ENCODE measurements at places on chromosomes 4 and X.
A peak's percentile ranks its signal among the peaks of the same experiment; 100 is the strongest.

DNA sequence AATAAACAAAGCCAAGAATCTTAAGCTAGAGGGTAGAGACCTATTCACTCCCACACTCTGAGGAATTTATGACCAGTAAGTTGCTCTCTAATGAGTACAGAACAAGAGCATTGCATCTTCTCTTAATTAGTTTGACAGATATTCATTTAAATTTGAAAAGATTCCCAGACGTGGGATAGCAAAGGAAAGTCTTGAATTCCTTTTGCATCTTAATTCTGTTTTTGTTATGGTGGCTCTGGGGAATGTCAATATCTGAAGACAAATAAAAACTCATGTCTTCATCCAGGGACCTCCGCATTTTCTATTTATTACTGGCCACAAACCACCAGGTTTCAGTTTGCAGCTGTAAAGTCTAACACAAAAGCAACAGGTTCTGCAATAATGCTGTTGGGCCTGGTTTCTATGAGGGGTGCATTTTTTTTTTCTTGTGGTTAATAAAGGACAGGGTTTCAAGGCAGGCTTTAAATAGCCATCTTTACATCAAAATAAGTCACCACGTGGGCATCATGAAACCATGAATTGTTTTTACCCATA, 172.3 kb downstream of the SHROOM3 start:
- DNase-seq: no peak

GRCh38 chr4:45897946-45898585, 225.8 kb downstream of the GABRG1 start:
- DNase-seq: no peak

- DNase-seq: no peak
Observed at GRCh38 chr4:129233691-129234090, 137.7 kb downstream of the C4orf33 start.

GRCh38 chr4:152784490-152785350, 5.0 kb downstream of the ARFIP1 start:
- no peak for DNase-seq

- DNase-seq: no peak
Observed at GRCh38 chr4:16684097-16684496, 214.3 kb downstream of the LDB2 start.

GRCh38 chr4:10753336-10753735, 68.8 kb upstream of the CLNK start:
- DNase-seq: no peak

- DNase-seq: no peak
Observed at GRCh38 chr4:1478766-1479355, 72.6 kb upstream of the NKX1-1 start.

GRCh38 chr4:121070696-121071639, 1.4 kb downstream of the NDNF start:
- DNase-seq: peak; percentile 52

- DNase-seq: no peak
Observed at GRCh38 chr4:10082459-10083272, 33.9 kb downstream of the WDR1 start.

DNA sequence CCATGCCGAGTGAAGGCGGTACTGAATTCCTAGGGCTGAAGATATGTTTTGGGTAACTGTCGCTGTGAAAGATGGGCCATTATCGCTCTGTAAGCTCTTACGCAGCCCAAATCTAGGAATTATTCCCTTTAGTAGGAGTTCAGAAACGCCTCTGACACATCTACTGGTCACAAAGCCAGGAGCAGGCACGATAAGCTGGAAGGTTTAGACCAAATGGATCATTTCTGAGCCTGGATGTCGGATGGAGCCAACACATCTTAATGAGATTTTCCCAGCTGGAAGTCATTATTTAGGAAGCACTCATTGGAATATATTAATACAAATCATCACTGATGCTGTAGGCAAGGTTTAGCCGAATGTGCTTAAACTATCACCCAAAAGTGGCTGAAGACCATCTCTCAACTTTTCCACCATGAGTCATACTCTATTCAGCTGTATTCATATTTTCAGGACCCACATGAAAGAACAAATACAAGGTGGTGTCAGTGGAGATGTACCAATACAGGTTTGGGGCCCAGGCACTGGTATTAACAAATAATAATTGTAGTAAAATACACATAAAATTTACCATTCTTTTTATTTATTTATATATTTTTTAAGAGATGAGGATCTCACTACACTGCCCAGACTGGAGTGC, 34.2 kb upstream of the ATRX start:
- DNase-seq: no peak

- no peak for DNase-seq
Observed at GRCh38 chr4:25092139-25092538, 61.4 kb upstream of the LGI2 start.

GRCh38 chrX:53294024-53294648, 12.8 kb upstream of the IQSEC2 start:
- no peak for DNase-seq

GRCh38 chr4:122788935-122789334, 37.7 kb upstream of the FGF2 start:
- no peak for DNase-seq

DNA sequence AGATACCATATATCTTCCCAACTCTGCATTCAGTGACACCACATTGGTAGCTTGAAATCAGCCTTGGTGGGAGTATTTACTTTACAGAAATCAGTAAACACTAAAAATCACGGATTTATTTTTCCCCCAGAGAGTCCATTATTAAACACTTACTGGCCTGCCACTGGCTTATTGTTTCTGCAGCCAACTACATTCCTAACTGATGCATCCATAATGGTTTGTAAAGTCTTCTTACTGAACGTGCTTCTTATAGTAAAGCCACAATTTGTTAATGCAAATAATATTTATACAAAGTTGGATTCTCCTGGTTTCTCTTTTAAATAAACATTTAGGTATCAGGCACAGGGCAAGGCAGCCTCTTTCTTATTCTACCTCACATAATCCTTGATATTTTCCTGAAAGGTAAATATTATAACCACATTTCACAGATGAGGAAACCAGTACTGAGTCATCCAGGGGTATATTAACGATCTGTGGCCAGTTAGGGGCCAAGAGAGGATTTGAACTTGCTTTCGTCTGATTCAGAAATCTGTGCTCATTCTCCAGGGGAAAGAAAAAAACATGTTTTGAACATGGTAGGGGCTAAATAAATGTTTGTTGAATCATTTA, 136.5 kb downstream of the RAB28 start:
- DNase-seq: no peak

- no peak for DNase-seq
Observed at GRCh38 chrX:39605866-39606265, 491.9 kb downstream of the BCOR start.

DNA sequence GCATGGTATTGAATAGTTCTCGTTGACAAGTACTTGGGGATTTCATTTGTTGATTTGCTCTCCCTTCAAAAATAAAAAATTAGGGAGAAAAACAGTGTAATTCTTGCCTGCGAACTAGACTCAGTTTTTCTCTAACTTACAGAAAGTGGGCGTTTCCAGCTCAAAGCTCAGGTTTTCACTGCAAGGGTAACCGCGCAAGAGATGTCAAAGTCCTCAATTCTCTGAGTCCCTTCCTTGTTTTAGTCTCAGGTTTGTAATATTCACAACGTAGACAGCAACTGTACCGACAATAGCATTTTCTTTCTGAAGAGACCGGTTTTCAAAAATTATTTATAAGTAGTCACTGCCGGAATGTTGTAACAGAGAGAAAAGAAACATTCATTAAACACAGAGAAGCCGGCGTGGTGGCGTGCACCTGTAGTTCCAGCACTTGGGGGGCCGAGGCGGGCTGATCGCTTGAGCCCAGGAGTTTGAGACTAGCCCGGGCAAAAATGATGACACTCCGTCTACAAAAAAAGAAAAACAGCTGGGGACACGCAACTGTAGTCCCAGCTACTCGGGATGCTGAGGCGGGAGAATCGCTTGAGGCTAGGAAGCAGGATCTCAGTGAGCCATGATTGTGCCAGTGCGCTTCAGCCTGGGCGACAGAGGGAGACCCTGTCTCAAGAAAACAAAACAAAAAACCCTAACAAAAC, 774 bp downstream of the ZCCHC4 start:
- peak; percentile 25 for DNase-seq

DNA sequence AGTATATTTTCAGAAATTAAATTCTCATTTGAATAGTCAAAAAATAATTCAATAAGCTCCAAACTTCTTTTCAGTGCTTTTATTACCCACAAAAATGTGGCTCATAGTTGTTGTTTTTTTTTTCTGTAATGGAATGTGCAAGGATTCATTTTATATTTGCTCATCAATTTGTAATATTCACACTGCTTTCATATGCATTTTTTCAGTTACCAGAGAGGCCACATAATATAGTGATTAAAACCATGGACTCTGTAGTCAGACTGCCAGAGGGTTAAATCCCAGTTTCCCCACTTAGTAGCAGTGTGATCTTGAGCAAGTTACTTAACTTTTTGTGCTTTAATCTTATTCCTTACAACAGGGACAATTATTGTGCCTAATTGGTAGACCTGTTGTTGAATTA, 64.5 kb downstream of the FAM9B start:
- DNase-seq: no peak

GRCh38 chrX:63761639-63762038, 23.4 kb downstream of the ARHGEF9 start:
- DNase-seq: no peak

DNA sequence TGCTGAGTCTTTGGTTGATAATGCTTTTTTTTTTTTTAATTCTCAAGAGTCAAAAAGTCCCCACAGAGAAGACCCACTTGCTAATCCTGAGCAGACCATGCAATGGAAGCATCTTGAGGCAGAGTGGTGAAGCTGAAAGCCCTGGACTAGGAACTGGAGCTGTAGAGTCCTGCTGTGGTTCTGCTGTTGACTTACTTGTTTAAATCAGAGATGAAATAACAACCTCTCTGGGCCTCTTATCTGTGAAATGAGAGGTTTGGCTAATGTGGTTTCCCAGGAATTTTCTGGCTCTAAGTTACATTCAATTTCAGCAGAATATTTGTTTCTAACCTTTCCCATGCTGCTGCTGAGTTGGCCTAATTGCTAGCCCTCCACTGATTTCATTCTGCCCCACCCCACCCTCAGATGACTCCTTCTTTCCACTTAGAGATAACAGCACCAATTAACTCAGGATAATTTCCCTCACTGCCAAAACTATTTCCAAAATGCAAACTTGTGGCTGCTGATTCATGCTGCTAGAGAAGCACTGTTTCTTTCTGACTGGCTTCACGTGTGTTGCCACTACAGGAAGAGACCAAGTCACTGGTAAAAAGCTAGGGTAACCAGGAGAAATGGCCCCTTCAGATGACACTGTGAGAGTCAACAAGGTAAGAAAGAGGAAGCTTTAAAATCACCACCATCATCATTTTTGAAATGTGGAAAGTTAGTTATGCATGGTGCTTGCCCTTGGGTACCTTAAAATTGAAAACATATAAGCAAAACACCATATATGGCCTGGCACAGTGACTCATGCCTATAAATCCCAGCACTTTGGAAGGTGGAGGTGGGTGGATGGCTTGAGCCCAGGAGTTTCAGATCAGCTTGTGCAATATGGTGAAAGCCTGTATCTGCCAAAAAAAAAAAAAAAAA, 326.4 kb downstream of the DCHS2 start:
- DNase-seq: peak; percentile 54

DNA sequence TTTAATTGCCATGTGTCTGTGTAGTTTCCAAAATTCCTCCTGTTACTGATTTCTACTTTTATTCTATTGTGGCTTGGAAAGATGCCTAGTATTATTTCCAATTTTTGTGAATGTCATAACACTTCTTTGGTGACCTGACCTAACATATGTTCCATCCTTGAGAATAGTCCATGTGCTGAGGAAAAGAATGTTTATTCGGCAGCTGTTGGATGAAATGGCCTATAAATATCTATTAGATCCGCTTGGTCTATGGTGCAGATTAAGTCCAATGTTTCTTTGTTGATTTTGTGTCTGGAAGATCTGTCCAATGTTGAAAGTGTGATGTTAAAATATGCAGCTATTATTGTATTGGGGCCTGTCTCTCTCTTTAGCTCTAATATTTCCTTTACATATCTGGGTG, 219.2 kb upstream of the HDX start:
- DNase-seq: no peak

DNA sequence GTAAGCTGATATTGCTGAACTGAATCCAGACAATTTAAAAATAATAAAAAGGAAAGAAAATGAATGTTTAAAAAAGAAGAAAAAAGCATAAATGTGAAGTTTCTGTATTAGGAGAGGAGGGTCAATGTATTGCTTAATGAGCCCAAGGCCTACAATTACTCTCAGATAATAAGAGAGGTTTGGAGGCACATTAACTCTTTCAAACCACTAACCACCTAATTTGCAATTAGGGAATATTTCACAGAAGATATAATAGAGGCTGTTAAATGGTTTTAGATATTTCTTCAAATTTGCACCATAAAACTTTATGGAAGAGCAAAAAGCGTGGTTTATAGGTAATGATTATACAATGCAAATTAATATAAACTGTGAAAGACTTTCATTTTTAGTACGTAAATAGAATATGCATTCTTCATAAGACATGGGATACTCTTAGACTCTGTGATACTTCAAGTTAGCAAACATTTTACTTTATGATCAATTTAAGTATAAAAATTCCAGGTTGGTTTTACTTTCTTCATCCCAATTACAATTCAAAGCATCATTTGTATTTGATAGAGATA, 364.2 kb upstream of the GALNTL6 start:
- no peak for DNase-seq
